Activated T-cell treated with anti-CD3 and anti-CD28 coated beads for 4 hours (primary cell): ENCODE measurements at places on chromosomes 11 and 22.

DNA sequence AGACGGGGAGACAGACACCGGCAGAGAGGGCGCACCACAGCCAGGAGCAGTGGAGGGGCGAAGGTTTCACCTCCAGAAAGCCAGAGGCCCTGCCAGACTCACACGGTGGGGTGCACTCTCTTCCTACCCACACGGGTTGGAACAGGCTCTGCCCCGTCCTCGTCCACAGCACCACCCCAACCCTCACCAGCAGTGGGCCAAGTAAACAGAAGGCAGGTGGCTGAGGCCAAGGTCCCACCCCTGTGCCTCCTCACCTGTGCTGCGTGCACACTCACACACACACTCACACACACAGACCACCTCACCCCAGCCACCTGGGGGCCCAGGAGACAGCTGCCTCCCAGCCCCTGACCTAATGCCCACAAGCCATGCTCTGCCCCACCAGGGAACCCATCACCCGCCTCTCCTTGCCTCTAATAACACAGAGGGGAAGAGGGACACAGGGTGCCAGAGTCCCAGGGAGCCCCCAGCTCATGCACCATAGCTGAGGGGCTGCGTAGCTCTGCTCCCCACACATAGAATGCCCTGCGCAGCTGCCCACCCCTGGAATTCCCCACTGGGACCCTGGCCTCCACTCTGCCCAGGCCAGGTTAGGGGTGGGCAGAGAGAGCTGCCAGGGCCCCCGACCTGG, 3.1 kb downstream of the CYB5R3 start:
- no peak for DNase-seq

DNA sequence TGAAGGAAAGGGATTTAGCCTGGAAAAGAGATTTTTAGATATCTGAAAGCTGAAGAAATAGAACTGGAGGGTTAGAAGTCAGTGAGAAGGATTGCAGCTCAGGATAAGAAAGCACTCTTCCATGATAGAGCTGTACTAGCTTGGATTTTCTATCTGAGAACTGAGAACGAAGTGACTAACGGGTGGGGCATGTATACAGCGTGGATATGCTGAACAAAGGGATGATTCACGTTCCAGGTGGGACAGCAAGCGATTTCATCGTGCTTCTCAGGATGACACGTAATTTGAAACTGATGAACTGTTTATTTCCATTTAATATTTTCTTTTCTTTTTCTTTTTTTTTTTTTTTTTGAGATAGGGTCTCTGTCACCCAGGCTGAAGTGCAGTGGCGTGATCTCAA, 53.0 kb downstream of the GRAMD1B start:
- no peak for DNase-seq

- DNase-seq = no peak
These were observed 94.4 kb upstream of the OR4B1 start for GRCh38 chr11:48122246-48122645.

DNA sequence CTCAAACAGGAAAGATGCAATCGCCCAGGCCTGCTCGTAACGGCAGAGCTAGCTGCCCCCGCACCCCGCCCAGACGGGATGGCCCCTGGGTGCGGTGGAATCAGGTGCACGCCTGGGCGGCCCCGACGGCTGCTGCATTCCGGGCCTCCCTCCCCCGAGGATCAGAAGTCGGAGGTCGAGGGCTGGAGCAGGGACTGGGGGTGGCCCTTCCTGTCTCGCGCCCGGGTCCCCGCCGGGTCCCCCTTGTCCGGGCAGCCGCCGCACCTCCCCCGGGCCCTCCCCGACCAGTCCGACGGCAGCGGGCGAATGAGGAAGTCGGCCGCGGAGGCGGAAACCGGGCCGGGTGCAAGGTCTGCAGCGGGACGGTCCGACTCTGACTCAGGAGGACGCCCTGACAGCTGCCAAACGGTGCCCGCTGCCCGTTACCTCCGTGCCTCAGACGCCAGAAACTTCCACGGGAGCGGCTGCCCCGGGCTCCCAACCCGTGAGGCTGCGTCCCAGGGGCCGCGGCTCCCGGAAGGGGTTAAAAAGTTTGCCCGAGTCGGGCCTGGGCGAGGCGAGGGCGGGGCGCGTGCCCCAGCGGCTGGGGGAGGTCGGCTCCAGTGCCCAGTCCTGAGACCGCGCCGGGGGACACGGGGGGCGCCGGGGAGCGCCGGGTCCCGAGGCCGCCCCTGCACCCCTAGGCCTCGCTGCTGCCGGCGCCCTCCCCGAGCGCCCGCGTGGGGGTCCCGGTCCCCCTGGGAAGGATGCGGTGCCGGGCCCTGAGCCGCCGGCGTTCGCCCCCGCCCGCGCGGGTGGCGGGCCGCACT, 663 bp downstream of the MYH9 start:
- no peak for DNase-seq

GRCh38 chr11:937841-938261, 12.2 kb downstream of the AP2A2 start:
- no peak for DNase-seq

GRCh38 chr11:117220999-117221774, 10.7 kb downstream of the PCSK7 start:
- DNase-seq = no peak
